Naive thymus-derived CD4-positive, alpha-beta T cell (primary cell): ENCODE measurements at places on chromosomes 5 and 9. TPM values are rescaled to one million over a fixed set of nuclear protein-coding genes. Genes with fewer than 3 reads are reported as not detected.

- no peak overlapping the region for H3K27ac ChIP-seq
- no peaks in the 10 kb centered on the region for H3K27me3 ChIP-seq
These were observed 36.9 kb upstream of the ANKRD55 start for GRCh38 chr5:56270058-56270457.

DNA sequence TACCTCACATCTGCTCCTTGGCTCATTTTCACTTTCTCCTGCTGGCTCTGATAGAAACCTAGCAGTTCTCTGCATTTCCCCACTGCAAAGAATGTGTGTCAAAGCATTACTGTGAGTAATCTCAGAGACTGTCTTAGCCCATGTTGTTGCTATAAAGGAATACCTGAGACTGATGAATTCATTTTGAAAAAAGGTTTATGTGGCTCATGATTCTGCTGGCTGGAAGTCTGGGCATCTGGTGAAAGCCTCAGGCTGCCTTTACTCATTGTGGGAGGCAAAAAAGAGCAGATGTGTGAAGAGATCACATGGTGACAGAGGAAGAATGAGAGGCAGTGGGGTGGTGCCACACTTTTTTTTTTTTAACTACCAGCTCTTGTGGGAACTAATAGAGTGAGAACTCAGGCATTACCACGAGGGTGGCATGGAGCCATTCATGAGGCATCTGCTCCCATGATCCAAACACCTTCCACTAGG is 191.6 kb upstream of the CTNND2 start:
- H3K4me3 ChIP-seq, result no peak overlapping the region
- H3K27me3 ChIP-seq, result no peaks in the 10 kb centered on the region
- no peaks in the 10 kb centered on the region for H3K36me3 ChIP-seq
- H3K27ac ChIP-seq, result no peak overlapping the region
- DNase-seq, result no peak

DNA sequence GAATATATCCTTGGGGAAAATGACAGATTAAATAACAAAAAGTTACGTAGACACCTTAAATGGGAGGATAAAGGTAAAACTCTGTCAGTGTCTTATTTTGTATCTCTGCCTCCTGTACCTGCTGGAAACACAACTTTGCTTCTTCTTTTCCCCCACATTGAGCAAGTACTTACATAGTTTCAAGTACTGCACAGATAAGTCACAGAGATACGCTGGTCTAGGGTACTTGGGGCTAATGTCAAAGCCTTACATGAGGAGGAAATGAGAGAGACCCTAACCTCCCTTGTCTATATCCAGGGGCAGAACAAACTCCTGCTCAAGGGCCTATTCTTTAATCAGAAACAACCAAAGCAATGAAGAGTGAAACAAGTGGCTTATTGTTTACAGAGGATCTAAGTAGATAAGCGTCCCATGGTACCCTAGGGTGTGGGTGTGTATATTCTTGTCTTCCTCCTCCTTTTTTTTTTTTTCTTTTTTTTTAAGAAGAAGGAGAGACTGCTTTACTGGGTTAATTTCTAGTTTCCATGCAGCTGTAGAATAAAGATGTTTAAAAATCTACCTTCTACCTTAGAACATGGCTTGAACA is 43.1 kb downstream of the ELL2 start:
- H3K36me3 ChIP-seq, result no peaks in the 10 kb centered on the region
- no peak overlapping the region for H3K27ac ChIP-seq
- H3K27me3 ChIP-seq, result no peaks in the 10 kb centered on the region
- peaks cover 4% of the 10 kb centered on the region for H3K4me1 ChIP-seq
- no peak overlapping the region for H3K4me3 ChIP-seq
- DNase-seq, result no peak

The IL5 gene
- not detected for total RNA-seq

- H3K36me3 ChIP-seq, result no peaks in the 10 kb centered on the region
- H3K27me3 ChIP-seq, result no peaks in the 10 kb centered on the region
- no peak overlapping the region for H3K4me3 ChIP-seq
- no peak overlapping the region for H3K27ac ChIP-seq
- H3K4me1 ChIP-seq, result no peaks in the 10 kb centered on the region
These were observed 428.3 kb upstream of the CDH6 start for GRCh38 chr5:30765227-30765626.
